Cardiac muscle cell (in vitro differentiated cells and primary cell): ENCODE measurements at places on chromosomes 6 and 20.
A peak's percentile ranks its signal among the peaks of the same experiment; 100 is the strongest.

GRCh38 chr6:46606338-46606737 lies 46.3 kb downstream of the CYP39A1 start:
- DNase-seq, result peak; percentile 50

DNA sequence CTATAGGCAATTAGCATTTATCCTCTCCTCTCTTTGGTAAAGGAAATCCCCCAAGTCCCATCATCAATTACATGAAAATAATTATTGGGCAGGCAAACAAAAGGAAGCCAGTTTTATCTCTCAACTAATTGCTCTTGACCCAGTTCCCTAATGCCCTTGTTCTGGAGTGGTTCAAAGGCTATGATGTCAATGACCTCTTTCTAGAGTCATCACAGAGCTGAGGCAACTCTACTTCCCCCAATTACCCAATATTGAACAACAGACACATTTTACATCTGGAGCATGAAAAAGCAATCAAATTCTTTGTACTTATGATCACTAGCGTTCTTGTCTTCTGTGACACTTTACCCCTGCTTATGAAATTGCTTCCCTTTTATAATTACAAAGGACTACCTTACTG lies 43.5 kb downstream of the NT5E start:
- no peak for DNase-seq

DNA sequence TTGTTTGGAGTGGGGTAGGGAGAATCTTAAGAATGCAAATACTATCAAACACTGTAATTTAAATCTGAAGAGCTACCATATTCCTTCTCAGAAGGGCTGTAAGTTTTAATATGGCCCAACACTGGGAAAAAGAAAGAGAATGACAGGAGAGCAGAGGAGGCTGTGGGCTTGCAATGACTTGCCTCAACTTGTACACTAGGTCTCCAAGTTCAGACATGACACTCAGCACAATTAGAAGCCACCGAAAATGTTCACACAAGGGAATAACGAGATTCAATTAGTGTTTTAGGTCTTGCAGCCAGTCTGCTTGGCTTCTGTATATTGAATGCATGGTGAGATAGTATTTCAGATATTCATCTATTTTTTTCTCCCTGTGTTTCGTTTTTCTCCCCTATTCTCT lies 89.4 kb downstream of the HS3ST5 start:
- no peak for DNase-seq

GRCh38 chr20:6185268-6185667 lies 62.4 kb upstream of the FERMT1 start:
- DNase-seq, result peak; percentile 63
